ENCODE measurements at places on chromosomes 6 and 20.

- DNase-seq: no peak
Measured at GRCh38 chr6:63814459-63814858, 178.9 kb downstream of the PHF3 start.

DNA sequence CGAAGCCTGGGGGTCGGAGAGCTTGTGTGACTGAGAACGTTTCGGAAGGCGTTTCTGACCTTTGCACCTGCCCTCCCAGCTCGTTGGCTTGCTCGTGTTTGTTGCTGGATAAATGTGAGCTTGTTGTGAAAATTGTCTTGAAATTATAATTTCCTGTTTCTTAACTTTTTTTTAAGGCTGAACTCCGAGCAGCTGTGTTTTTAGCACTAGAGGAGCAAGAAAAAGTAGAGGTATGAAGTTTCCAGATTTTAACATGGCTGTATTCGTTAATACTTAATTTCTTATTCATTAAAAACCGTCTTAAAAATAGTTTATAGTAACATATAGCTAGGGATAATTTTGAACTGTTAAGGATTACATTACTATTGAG lies 672 bp downstream of the CEP43 start:
- DNase-seq: no peak

DNA sequence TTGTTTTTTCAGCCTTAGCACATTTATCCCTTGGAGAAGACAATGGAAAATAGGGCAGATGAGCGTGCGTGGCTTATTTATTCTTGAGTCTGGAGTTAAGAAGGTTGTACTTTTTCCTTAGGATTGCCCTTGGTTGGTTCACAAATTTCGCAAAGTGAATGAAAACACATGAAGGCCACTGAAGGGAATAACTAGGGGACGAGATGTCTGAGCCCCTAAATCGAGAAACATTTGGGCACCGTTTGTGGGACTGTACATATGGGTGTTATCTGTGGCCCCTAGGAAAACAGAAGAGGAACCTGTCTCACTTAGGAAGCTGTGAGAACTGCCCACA lies 19.4 kb upstream of the TRIM27 start:
- DNase-seq: no peak

DNA sequence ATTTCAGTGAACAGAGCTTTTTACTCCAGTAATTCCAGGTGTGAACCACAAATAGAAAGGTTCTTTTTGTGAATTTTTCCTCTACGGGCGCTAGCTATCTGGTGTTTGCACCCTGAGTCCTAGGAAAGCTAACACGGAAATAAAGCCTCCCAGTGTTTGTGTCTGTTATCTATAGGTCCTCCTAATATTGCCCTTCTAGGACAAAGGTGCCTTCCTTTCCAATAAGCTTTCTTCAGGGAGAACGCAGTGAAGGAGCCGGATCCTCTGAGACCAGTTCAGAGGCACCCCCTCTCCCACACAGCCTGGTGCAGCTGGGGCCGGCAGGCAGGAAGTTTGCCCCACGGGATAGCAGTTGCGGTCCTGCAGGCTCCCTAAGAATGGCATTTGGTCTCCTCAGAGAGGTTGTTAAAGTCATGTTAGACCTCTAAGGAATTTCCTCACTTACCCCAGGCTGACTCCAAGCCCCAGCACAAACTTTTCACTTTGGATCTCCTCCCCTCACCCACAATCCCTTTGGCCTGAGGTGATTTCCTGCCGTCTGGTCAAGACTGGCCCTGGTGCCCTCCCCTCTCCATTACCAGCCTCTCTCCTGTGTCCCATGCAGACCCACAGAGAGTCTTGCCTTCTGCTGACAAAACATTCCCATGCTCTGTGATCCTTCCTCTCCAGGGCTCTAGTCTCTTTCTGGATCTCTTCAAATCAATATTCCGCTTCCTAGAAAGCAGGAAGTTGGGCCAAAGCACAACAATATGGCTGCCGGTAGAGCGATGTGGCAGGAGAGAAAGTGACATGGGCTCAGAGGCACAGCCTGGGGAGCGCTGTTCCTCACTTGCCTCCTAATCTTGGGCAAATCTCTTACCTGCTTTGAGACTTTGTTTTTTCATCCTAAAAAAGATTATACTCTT lies 126.0 kb downstream of the MOXD1 start:
- no peak for DNase-seq

DNA sequence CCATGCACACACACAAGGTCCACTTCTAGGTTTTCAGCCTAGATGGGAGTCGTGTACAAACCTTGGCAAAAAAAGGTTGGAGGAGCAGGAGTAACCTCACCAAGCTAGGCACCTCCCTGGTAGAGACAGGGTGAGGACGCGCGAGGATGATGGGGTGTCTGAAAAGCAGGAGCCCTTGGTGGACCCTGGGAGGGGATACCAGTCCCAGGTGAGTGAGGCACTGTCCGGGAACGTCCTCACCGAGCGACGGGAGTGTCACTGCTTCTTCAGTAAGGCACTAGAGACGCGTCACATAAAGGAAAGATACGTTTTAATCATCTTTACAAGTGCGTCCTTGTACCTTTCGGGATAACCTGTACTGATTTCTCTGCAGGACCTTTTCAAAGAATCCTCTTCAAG lies 29.4 kb upstream of the ZBP1 start:
- no peak for DNase-seq

GRCh38 chr6:11434565-11435326 lies 102.8 kb upstream of the TMEM170B start:
- DNase-seq: no peak

- no peak for DNase-seq
Measured at GRCh38 chr6:137494988-137495702, 951 bp upstream of the OLIG3 start.

GRCh38 chr20:60144974-60145527 lies 186.8 kb downstream of the CDH26 start:
- DNase-seq: no peak

DNA sequence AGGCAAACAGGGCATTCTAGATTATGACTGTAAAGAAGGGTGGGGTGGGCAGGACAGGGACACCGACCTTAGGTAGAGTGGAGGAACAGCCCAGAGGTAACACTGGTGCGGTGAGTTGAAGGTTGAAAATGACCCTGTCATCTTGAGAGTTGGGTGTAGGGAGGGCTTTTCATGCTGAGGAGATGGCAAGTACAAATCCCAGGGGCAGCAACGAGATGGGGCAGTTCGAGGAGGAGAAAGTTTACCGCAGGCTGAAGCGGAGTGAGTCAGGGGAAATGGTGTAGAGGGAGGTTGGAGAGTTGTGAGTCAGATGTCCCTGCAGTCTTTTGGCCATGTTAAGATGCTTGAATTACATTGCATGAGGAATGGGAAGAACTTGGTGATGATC lies 101.1 kb downstream of the HIVEP1 start:
- no peak for DNase-seq

- no peak for DNase-seq
Measured at GRCh38 chr6:161949531-161949930, 675.7 kb upstream of the AGPAT4 start.

DNA sequence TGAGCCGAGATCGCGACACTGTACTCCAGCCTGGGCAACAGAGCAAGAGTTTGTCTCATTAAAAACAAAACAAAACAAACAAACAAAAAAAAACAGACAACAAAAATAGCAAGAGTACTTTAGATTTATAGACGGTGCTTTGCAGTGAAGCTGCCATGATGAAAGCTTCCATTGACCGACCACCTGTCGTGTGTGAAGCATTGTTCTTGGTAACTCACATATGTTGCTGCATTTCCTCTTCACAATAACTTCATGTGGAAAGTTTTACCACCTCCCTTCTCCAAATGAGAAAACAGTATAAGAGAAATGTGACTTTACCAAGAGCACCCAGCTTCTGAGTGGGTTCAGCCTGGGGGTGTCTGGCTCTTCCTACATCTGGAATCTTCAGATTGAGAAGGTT lies 56.4 kb upstream of the PTGIS start:
- no peak for DNase-seq

DNA sequence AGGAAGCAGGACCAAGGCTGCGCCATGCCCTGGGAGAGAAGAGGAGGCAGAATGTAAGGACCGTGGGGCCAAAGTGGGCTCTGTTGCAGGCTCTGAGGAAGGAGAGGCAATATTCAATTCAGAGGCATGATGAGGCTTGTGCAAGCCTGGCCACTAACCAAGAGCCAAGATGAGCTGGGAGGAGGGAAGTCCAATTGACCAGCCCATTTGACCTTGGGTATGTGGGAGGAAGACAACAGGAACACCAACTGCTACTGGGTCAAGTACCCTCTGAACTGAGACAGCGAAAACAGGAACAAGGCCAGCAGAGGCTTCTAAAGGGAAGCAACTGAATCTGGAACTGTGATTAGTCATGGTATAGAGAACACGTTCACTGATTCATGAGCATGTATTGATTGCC lies 779.6 kb downstream of the MAFB start:
- DNase-seq: no peak

DNA sequence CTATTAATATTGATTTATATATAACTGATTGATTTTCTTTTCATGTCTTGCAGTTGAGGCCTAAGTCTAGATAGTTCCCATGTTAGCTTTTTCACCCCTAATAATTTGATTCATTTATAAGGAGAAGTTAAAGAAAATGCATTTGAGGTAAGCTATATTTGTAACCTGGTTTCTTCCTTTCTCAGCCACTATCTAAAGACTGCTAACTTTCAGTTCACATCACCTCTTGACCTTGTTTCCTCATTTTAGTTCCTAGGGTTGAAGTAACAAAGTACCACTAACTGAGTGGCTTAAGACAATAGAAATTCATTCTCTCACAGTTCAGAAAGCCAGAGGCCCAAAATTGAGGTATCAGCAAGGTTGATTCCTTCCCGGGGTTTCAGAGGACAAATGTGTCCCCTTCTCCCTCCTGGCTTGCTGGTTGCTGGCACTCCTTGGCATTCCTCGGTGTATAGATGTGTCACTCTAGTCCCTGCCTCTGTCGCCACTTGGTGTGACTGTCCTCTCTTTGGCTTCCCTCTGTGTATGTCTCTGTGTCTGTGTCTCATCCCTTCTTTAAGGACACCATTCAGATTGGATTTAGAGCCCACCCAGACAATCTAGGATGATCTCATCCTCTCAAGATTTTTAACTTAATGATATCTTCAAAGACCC lies 55.9 kb upstream of the C20orf144 start:
- DNase-seq: no peak

DNA sequence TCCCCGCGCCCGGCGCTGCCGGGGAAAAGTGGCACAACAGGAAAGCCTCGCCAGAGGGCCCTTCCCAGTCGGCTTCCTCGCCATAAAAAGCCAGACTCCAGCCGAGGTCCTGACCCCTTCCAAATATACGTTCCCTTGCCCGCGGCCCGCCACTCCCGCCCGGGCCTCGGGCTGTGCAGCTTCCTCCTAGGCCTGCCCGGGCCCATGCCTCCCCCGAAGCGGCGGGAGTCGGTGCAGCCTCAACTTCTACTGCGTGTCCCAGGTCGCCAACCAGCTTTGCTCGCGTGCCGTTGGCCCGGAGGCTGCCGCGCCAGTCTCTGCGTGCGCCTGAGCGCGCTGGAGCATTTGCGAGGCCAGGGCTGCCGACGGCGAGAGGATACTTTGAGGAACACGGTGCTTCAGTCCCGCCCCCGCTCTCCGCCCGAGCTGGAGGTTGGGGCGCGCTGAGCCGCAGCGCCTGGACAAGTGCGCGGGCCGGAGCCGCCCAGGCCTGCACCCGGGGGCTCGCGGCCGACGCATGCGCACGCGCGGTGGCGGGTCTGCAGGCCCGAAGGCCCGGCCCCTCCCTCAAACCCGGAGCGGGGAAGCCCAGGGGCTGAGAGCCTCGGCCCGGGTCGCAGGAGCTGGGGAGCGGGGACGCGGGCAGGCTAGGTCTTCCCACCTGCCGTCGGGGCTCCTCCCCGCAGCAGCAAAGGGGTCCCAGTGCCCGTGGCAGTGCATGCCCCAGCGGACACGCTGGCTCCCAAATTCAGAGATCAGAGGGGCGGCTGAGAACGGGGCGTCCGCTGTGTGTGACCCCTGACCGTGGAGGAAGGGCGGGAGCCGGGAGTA lies 10.2 kb downstream of the FOXC1 start:
- no peak for DNase-seq

GRCh38 chr20:57066126-57066900 lies 200.1 kb downstream of the BMP7 start:
- DNase-seq: no peak

- no peak for DNase-seq
Measured at GRCh38 chr6:136773473-136773796, 18.8 kb downstream of the MAP3K5 start.

DNA sequence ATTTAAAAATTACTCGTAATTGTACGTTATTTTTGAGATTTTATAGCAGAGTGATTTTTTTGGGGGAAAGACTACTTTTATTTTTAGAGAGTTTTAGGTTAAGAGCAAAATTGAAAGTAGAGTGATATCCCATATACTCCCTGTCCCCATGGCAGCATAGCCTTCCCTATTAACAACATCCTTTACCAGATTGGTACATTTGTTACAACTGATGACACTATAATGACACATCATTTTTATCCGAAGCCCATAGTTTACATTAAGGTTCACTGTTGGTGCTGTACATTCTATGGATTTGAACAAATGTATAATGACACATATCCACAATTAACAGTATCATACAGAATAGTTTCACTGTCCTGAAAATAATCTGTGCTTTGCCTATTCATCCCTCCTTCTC lies 1126.4 kb upstream of the CITED2 start:
- no peak for DNase-seq

DNA sequence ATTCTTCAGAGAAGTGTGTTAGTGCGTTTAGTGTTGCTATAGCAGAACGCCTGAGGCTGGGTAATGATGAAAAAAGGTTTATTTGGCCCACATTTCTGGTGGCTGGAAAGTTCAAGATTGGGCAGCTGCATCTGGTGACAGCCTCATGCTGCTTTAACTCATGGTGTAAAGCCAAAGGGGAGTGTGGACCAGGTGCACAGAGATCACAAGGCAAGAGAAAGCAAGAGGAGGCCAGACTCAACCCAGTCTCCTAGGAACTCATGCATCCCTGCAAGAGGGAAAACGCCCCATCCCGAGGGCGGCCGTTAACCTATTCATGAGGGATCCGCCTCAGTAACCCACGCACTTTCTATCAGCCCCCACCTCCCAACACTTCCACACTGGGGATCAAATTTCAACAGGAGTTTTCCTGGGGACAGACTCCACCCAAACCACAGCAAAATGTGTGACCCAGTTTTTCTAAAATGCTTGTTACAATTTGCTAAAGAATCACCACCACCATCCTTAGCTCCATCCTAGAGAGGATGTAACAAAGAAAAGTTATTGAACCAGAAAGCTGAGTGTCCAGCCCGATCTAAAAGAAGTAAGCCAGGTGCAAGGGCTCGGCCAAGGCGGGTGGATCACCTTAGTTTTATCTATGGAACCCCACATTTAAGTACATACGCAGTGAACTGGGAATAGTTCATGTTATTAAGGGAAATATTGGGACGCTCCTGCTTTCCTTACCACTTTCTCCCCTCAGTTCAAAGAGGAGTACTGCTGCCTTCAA lies 164.8 kb downstream of the QKI start:
- no peak for DNase-seq

GRCh38 chr6:170471491-170471890 lies 81.6 kb downstream of the PSMB1 start:
- DNase-seq: no peak

DNA sequence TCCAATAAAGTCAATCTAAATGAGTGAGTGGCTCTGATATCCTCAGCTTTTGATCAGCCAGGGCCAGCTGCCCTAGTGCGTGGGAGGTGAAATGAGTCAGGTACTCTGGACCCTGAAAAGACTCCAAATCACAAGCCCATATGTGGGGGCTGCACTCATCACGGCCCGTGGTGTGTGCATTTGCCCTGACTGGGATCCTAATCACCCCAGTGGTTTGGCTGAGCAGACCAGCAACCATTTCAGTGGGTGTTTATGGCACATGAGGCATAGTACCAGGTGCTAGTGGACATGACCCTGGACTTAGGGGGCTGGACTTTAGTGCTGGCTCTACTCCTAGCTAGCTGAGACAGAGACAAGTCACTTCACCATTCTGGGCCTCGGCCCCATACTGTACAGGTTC lies 39.4 kb downstream of the SCML4 start:
- DNase-seq: no peak

GRCh38 chr20:43572891-43573290 lies 14.1 kb downstream of the SGK2 start:
- no peak for DNase-seq
